ENCODE measurements at places on chromosomes 2 and 18.
A peak's percentile ranks its signal among the peaks of the same experiment; 100 is the strongest.

DNA sequence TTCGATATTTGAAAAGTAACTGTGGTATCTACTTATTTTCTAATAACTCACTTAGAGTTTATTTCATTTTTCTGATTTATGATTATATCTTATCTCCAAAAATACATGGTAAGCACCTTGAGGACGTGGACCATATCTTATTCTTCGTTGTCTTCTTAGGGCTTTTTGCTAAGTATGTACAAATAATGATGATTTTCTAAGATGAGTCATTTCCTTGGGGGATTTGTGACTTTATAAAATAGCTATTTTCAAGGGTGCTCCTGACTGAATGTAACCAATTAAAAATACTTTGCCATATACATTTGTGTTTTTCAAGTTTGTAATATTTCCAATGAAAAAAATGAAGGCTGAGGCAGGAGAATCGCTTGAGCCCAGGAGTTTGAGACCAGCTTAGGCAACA lies 56.3 kb downstream of the GREB1L start:
- DNase-seq: no peak

DNA sequence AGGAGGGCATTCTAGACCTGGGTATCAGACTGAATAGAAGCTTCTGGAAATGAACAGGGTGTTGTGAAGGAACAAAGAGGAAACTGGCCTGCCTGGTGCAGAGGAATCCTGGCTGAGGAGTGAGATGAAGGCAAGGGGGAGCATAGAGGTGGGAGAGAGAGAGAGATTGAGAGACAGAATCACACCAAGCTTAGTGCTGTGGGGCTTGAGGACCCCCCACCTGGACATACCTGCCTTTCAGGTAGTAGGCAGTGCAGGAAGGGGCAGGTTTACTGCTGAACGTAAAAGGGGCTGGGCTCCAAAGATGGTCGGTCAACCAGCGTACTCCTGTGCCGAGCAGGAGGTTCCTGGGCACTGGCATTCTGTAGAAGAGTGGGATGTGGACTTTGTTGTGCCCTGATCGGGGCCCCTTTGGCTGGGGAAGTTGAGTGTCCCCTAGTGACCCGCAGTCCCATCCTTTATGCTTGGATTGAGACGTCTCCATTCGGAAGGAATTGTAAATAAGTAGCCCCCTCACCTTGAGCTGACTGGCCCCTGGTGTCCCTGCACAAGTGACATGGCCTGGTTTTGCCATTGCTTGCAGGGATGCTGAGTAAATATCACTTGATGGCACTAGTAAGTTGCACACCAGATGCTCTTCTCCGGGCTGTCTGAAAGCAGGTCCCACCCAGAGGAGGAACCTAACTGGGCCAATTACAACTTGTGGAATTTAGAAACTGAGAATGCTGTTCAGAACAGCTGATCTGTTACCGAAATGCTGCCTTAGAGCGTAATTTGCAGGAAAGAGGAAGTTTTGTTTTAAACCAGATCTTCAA lies 1.4 kb downstream of the UBE2F start:
- DNase-seq: peak; percentile 30

- DNase-seq: no peak
Measured at GRCh38 chr2:134429886-134430285, 176.0 kb downstream of the MGAT5 start.

DNA sequence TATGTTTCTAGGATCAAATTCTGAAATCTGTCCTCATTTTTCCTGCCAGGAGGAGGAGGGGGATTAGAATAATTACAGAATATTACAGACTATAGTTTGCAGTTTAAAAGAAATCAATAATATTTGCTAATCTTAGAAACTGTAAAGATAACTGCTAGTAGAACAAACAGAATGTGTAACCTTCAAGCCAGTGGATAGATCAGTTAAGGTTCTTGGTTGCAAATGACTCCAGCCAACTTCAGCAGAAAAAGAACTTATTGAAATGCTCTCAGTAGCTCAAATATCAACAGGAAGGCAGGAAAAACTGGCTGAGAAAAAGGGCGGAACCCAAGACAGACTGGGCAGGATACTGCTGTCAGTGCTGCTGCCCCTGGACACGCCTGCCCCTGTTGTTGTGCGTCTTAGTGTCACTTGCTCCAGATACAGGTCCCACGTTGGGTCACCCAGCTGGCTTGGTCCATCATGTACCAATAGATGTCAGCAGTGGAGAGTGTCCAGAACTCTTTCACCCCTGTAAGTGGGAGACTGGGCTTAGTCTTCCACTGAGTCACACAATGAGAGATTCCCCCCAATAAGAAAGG lies 10.2 kb downstream of the NMUR1 start:
- no peak for DNase-seq

DNA sequence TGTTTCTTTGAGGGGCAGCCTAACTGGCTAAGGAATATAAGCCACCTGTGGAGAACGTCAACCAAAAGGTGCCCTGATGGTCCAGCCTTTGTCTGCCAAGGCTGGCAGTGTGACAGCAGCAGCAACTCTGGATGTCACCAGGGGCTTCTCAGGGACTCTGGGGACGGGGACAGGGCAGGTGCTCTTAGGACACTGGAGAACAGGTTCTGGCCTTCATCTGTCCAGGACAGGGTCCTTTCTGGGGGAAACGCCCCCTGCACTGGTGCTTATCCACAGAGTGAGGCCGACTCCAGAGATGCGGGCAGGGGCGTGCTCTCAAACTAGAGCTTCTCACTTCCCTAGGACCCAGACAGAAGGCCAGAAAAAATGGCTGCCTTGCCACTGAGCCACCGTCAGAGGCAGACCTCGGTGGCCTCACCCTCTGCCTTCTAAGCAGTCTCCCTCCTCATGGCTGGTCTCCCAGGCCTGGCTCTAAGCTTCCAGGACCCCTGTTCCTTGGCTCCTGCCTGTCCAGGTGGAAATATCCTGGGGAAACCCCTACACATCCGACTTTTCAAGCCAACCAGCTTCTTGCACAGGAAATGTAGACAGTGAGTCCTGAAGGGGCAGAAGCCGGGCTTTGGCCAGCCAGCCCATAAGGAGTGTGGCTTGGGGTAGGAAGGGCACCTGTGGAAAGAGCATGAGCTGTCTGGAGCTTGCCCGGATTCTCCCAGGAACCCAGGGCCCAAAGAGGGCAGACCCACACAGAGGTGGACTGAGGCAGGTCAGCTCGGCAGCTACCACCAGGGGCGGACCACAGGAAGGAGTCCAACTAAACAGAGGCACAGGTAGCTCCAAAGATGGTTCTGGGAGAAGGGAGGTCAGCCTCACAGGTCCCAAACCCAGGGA lies 11.3 kb upstream of the SFXN5 start:
- DNase-seq: no peak

DNA sequence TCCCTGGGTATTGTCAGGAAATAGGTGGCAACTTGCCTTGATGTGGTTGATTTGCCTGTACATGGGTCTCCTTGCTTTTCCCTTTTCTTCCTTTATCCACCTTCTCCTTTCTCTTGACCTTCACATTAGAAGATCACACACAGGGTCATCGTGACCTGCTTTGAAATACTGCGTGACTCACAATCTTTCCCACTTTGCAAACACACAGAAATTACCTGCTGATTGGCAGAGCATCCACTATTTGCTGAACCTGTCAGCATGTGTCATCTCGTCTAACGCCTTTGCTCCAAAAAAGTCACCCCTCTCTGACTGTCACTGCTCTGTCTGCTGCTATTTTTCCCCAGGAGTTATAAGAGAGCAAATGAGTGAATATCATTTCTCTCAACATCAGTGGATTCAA lies 60.8 kb downstream of the MYO3B start:
- no peak for DNase-seq

- DNase-seq: no peak
Measured at GRCh38 chr18:59083136-59083818, 56.4 kb upstream of the SEC11C start.

GRCh38 chr18:76566987-76567386 lies 71.9 kb upstream of the ZNF516 start:
- no peak for DNase-seq

DNA sequence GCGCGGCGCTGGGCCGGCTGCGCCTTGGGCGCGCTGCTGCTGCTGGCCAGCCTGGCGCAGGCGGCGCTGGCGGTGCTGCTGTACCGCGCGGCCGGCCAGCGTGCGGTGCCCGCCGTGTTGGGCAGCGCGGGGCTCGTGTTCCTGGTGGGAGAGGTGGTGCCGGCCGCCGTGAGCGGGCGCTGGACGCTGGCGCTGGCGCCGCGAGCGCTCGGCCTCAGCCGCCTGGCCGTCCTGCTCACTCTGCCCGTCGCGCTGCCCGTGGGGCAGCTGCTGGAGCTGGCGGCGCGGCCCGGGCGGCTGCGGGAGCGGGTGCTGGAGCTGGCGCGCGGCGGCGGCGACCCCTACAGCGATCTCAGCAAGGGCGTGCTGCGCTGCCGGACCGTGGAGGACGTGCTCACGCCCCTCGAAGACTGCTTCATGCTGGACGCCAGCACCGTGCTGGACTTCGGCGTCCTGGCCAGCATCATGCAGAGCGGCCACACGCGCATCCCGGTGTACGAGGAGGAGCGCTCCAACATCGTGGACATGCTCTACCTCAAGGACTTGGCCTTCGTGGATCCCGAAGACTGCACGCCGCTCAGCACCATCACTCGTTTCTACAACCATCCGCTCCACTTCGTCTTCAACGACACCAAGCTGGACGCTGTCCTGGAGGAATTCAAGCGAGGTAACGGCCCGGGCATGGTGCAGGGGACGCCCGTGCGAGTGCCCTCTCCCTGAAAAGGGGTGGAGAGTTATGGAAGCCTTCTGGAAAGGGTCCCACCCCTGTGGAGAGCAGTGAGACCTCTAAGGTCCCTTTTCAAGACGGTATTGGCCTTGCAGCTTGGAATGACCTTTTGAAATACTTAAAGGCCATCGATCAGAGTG lies 1.0 kb downstream of the CNNM3 start:
- DNase-seq: no peak

DNA sequence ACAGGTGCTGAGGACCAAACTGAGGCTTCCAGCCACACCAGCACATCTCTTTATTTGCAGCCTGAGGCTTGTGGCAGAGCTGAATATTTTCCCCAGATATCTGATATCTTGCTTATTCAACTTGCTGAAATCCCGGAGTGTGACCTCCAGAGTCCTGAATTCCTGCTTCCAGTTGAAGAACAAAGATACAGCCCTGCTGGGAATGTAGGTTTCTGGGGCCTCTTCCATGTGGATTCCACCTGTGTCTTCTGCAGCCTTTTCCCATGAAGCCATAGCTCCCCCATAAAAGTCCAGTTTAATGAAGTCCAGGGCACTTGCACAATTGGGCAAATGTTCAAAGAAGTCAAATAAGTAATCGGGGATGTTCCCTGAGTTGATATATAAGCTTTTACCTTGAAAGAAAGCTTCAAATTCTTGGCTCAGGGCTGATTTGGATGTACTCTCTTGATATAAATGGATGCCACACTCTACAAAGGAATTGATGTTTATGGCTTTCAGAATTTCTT lies 14.9 kb downstream of the NLRC4 start:
- no peak for DNase-seq

DNA sequence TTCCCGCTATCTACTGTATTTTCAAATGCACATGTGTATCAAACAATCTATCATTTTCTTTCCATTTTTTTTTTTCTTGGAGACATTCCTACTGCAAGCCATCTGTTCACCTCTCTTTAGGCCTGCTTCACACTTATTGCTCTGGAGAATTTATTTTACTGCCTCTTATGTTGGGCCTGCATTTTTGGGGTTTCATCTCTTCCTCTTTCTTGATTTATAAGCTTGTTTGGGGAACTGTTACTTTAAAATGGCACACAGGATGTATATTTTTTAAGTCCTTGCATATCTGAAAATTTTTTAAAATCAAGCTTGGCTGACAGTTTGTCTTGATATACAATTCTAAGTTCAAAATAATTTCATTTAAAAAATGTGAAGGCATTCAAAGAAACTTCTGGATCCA lies 3.5 kb upstream of the RAB27B start:
- DNase-seq: no peak

DNA sequence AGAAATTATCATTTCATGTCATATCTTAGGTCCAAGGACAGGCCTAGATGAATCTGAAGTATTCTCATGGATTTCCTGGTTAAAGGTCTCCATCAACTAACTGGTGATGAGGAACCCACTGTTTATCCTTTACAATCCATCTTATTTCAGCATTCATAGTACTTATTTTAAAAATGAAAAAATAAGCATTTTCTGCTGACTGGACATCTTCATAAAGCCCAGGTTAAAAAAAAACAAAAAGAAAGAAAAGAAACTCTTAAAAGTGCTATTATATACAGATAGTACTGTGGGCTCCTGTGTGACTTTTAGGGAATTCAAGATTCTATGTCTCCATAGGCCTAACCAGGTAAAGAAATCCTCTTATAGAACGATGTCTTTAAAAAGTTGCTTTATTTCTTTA lies 7.1 kb downstream of the ERBB4 start:
- DNase-seq: no peak

DNA sequence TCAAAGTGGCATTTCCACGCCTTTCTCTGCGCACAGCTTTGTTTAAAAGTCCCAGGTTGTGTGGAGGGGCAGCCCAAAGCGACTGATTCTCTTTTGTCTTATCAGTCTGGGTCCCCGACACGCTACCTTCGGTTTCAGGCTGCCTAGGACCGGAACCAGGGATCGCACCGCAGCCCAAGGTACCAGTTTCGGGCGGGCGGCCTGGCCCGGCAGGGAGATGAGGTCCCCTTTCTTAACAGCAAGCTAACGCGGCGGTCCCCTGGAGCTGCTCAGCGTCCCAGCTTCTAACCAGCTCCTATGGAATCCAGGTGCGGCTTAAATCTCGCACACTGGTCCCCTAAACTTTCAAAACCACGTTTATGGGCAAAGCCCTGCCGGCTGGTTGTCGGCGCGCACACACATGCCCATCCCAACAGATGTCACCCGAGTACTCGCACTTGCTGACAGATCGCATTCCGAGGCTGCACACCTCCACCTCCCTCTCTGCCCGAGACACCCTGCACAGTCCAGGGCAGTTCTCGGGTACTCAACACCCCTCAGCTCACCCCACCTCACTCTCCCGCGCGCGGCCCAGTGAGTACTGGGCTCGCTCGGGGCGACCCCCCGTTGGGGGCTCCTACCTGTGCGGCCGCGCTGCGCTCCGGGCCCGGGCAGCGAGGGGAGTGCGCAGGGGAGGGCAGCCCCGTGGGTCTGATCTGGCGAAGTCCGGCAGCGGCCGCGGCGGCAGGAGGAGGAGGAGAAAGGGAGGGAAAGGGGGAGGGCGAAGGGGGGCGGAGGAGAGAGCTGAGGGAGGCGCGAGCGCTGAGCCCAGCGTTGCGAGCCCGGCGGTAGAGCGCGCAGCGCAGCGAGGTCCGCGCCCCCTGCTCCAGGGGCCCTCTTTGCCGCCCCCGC lies at the start of gene EFEMP1:
EFEMP1 (minus strand) TSS at position 692 of the 891 bp plus-strand sequence. CDS start 1,342 bp downstream, outside the sequence.
- DNase-seq: no peak

DNA sequence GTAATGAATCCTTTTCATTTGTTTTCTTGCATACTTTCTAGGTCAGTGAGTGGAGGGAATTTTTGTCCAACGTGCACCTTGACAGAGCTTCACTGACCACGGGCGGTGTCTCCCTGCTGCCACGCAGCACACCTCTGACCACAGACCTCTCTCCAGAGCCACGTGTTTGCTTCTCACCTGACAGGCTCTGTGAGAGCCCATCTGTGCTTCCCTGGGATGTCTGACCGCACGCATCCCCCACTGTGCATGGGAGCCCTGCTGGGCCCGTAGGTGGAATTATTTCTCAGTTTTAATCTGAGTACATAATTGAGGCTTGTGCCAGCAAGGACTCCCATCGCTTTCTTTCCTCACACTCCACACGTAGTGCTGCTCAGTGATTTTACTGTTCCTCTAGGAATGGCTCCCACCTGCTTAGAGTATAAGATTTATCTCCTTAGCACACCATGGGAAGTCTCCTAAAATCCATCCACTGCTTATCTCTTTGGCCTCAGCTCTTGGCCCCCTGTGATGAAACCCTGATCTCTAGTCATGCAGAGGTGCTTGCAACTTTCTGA lies 482.6 kb downstream of the TSN start:
- DNase-seq: no peak

GRCh38 chr2:23760736-23761135 lies 166.2 kb downstream of the ATAD2B start:
- no peak for DNase-seq

Measured in CD8-positive, alpha-beta T cell (primary cell).